ENCODE measurements at places on chromosomes 2 and 18. TPM values are rescaled to one million over a fixed set of nuclear protein-coding genes. Genes with fewer than 3 reads are reported as not detected.
A peak's percentile ranks its signal among the peaks of the same experiment; 100 is the strongest.

DNA sequence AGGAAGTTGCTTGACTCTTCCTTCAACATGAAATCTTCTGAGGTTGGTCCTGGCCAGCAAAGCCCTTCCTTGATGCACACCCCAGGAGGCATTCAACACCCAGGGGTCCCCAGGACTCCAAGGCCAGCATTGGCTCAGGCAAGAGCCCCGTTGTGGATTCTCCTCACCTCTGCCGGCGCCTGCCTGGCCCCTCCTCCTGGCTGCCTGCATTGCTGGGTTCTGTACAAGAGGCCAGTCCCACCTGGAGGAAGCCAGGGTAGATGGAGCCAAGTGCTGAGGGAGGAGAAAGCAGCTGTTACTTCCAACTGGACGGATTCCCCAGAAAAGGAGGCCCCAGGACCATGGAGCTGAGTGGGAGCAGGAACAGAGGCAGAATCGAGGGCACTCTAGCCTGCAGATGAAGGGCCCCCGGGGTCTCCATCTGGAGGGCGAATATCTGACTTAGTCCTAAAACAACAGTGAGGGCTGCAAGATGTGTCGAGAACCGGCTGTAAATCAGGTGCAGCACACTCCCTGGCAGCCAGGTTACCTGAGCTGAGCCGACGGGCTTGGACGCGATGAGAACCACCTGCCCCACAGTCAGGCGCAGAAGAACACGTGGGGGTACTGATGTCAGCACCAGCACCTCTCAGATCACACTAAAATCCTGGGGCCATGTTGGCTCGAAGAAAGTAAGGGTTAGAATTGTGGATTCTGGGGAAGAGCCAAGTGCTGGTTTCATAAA lies 399.6 kb upstream of the SALL3 start:
- no peak for DNase-seq
- no peaks in the 10 kb centered on the region for H3K27me3 ChIP-seq
- H3K4me1 ChIP-seq = no peaks in the 10 kb centered on the region
- no peaks in the 10 kb centered on the region for H3K36me3 ChIP-seq
- no peak overlapping the region for H3K4me3 ChIP-seq

DNA sequence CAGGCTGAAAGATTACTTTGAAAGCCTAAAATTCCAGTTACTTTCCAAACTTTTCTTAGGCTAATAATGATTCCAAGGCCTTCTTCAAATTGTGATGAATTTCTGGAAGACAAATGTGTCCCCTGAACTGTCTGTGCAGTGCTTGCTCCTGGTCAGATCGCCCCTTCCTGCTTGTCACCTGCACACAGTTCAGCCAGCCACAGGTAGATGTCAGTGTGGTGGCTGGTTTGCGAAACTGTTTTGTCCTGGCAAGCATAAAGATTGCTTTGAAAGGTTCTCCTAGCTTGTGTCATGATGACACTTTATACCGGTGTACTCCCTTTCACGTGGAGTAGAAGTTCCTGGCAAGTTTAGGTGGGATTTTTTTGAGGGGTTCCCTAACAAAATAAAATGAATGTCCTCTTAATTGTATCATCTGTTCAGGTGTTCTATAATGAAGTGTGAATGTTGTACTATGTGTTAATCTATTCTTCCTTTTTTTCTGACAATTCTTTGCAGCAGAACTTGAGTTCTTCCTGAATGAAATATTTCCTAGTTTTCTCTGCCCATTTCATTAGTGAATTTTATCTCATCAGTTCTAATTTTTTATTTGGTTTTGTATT lies 298.8 kb downstream of the ZNF407 start:
- H3K36me3 ChIP-seq = no peaks in the 10 kb centered on the region
- H3K4me1 ChIP-seq = no peaks in the 10 kb centered on the region
- no peaks in the 10 kb centered on the region for H3K27me3 ChIP-seq
- no peak overlapping the region for H3K4me3 ChIP-seq

DNA sequence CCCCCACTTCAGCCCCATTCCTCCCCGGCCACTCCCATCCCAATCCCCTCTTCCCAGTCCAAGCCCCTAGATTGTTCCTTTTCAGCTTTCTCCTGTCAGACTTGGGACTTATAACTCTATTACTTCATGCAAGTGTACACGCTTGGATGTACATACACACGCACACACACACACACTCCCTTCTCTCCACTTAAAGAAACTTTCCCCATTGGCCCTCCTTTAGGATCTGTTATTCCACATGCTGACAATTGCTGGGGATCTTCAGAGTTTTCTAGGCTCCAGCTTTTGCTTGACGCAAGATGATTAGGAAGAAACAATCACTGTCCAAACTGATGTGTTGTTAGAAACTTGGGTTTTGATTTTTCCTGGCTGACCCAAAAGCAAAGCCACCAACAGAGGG lies 75.4 kb downstream of the CDK15 start:
- DNase-seq = no peak
- no peak overlapping the region for H3K27ac ChIP-seq
- no peaks in the 10 kb centered on the region for H3K27me3 ChIP-seq
- H3K4me3 ChIP-seq = no peak overlapping the region
- peaks cover 30% of the 10 kb centered on the region for H3K4me1 ChIP-seq
- no peaks in the 10 kb centered on the region for H3K36me3 ChIP-seq

GRCh38 chr2:196459539-196459938 lies 180.0 kb upstream of the CCDC150 start:
- no peaks in the 10 kb centered on the region for H3K27me3 ChIP-seq
- H3K36me3 ChIP-seq = no peaks in the 10 kb centered on the region
- DNase-seq = no peak
- no peak overlapping the region for H3K27ac ChIP-seq
- no peaks in the 10 kb centered on the region for H3K4me1 ChIP-seq

GRCh38 chr2:52695731-52696130 lies 1071.9 kb upstream of the CHAC2 start:
- no peak overlapping the region for H3K27ac ChIP-seq
- H3K4me1 ChIP-seq = no peaks in the 10 kb centered on the region
- H3K36me3 ChIP-seq = no peaks in the 10 kb centered on the region

DNA sequence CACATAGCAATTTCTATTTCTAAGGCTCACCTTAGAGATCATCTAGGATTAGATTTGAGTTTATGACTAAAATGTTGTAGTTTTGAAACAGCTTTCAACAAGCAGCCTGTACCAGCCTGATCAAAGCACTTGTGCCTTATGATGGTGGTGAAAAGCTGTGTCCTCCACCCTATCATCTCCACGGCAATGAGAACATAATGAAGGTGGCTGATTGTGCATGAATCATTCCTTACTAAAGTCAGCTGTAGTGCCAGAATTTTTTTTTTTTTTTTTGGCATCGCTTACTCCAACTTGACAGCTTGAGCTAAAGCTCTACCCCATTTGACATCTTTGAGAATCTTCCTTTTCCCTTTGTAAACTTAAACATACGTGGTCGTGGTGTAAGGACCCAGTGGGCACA lies 86.0 kb downstream of the DCC start:
- H3K4me3 ChIP-seq = no peak overlapping the region
- H3K36me3 ChIP-seq = no peaks in the 10 kb centered on the region
- H3K27me3 ChIP-seq = no peaks in the 10 kb centered on the region
- no peak overlapping the region for H3K27ac ChIP-seq
- no peaks in the 10 kb centered on the region for H3K4me1 ChIP-seq

- peak overlapping the region; percentile 91 for H3K27ac ChIP-seq
- H3K36me3 ChIP-seq = no peaks in the 10 kb centered on the region
- H3K4me1 ChIP-seq = peaks cover 41% of the 10 kb centered on the region
These were observed 263.6 kb downstream of the DYSF start for GRCh38 chr2:71716697-71717624.

- H3K36me3 ChIP-seq = no peaks in the 10 kb centered on the region
- no peak overlapping the region for H3K4me3 ChIP-seq
- DNase-seq = no peak
- H3K27ac ChIP-seq = no peak overlapping the region
- no peaks in the 10 kb centered on the region for H3K27me3 ChIP-seq
These were observed 221.6 kb downstream of the GBX2 start for GRCh38 chr2:235946590-235946989.

- H3K36me3 ChIP-seq = peaks cover 3% of the 10 kb centered on the region
- H3K4me1 ChIP-seq = no peaks in the 10 kb centered on the region
- no peak overlapping the region for H3K4me3 ChIP-seq
These were observed 3.1 kb upstream of the IAH1 start for GRCh38 chr2:9471206-9471605.

GRCh38 chr2:126657636-126658318 lies 1.8 kb downstream of the GYPC start:
- H3K4me3 ChIP-seq = peak overlapping the region; percentile 79
- DNase-seq = peak; percentile 68
- peaks cover 20% of the 10 kb centered on the region for H3K4me1 ChIP-seq
- peak overlapping the region; percentile 99 for H3K27ac ChIP-seq

DNA sequence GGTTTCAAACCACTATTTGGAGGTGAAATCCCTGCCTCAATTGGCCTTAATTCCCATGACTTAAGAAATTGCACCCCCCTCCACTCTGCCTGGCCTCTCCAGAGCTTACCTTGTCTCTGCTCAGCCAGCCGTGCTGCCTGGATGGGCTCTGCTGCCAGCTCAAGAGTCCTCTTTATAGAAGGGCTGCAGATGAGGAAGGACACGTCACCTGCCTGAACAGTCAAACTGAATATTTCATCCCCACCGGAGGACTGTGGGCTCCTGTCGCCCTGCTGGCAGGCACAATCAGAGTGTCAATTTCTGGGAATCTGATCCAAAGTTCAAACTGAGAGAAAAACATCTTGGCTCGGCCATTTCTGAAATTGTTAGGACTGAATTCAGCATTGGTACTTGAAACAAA lies at the start of gene OTOS:
Gene OTOS (minus strand): TSS at position 148 of the 400 bp plus-strand sequence. CDS start 332 bp downstream, outside the sequence.
- H3K36me3 ChIP-seq = no peaks in the 10 kb centered on the region
- H3K4me1 ChIP-seq = no peaks in the 10 kb centered on the region
- H3K27me3 ChIP-seq = no peaks in the 10 kb centered on the region
- DNase-seq = no peak
- no peak within 1 kb of the TSS for H3K27ac ChIP-seq

DNA sequence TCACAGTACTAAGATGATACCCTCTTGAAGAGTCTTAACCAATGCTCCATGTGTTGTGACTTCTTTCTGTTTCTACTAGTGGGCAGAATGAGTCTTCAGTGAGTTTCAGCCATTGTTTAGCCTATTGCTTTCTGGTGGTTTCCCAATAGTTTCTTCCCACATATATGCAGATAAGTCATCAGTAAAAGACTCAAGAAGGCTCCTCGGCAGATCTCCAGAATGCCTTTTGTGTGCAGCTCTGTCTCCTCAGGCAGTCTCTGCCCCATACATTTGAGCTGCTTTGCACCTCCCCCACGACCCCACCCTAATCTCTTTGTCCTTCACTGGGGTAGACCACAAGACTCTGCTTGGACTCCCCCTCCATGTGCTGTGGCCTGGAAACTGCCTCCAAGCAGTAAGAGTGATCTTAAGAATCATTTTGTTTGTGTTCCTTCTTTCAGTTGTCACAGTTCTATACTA lies 71.6 kb upstream of the CHRNA1 start:
- H3K27me3 ChIP-seq = no peaks in the 10 kb centered on the region
- H3K4me1 ChIP-seq = no peaks in the 10 kb centered on the region
- DNase-seq = no peak
- H3K27ac ChIP-seq = no peak overlapping the region
- H3K36me3 ChIP-seq = no peaks in the 10 kb centered on the region
- H3K4me3 ChIP-seq = no peak overlapping the region

DNA sequence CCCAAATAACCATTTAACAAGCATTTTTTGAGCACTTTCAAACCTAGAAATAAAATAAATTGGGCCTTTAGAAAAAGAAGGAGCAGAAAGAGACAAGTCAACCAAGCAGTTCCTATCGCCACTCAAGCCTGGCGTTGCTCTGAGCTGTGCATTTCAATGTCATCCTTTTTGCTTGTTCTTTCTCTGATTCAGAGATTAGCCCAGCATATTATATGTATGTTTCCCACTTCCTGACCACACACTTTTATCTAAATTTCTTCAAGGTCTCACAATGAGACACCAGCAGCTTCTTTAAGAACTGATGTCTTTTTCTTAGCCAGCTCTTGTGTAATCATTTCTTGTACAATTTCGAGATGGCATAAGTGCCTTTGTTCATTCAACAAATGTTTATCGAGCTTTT lies 344.5 kb upstream of the ID2 start:
- H3K27me3 ChIP-seq = no peaks in the 10 kb centered on the region
- H3K4me1 ChIP-seq = no peaks in the 10 kb centered on the region
- H3K36me3 ChIP-seq = no peaks in the 10 kb centered on the region

- no peak for DNase-seq
- peak overlapping the region; percentile 31 for H3K27ac ChIP-seq
- H3K27me3 ChIP-seq = no peaks in the 10 kb centered on the region
- H3K36me3 ChIP-seq = peaks cover 36% of the 10 kb centered on the region
- peaks cover 14% of the 10 kb centered on the region for H3K4me1 ChIP-seq
These were observed 2.1 kb downstream of the GPBAR1 start for GRCh38 chr2:218262631-218263586.

GRCh38 chr2:190965580-190966222 lies 48.3 kb downstream of the STAT1 start:
- DNase-seq = no peak
- no peak overlapping the region for H3K27ac ChIP-seq
- H3K4me3 ChIP-seq = no peak overlapping the region
- H3K4me1 ChIP-seq = no peaks in the 10 kb centered on the region

GRCh38 chr2:128396500-128396891 lies 77.8 kb upstream of the HS6ST1 start:
- H3K36me3 ChIP-seq = no peaks in the 10 kb centered on the region
- no peak overlapping the region for H3K4me3 ChIP-seq
- no peak overlapping the region for H3K27ac ChIP-seq

DNA sequence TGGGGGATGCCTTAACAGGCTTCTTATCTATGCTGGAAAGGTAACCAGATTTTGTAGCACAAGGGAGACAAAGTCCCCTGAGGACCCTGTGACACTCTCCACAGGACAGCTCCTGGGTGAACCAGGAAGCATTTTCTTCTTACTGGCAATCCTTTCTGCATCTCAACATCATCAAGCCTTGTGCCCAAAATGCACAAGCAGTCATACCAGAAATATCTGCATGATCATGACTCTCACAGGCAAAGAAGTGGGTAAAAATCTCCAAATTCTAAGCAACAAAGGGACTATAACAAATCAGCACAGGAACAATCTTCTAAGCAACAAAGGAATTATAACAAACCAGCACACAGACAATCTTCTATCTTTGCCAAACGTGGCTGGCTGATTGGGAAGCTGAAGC lies 99.1 kb upstream of the CD226 start:
- H3K27me3 ChIP-seq = no peaks in the 10 kb centered on the region
- no peaks in the 10 kb centered on the region for H3K4me1 ChIP-seq
- no peak overlapping the region for H3K4me3 ChIP-seq
- peaks cover 5% of the 10 kb centered on the region for H3K36me3 ChIP-seq
- H3K27ac ChIP-seq = no peak overlapping the region

DNA sequence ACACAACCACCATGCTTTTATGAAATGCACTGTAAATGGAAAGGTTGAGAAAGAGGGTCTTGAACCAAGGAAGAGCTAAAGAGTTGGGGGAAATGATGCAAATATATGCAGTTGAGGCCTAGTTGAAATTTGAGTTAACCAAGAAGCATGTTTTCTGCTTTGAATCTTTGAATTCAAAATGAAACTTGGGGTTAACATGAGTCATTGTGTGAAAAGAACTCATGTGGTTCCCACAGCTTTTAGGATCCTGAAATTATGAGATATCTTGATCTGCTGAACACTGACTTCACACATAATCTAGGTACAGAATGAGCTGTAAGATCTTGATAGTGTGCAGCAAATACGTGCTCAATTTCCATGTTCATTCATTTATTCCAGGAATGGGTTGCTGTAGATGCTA lies 422.9 kb upstream of the TRIB2 start:
- no peaks in the 10 kb centered on the region for H3K27me3 ChIP-seq
- no peaks in the 10 kb centered on the region for H3K36me3 ChIP-seq
- H3K4me1 ChIP-seq = no peaks in the 10 kb centered on the region
- no peak overlapping the region for H3K4me3 ChIP-seq

Gene NEURL3
- not detected for total RNA-seq

Gene CTDP1
- total RNA-seq = 31.7 TPM

Gene NIFK
- total RNA-seq = 31.9 TPM

Gene SLC9A4
- not detected for total RNA-seq

Gene CYP1B1
- total RNA-seq = 148 TPM

Gene LOXHD1
- not detected for total RNA-seq

Gene TMEFF2
- not detected for total RNA-seq

Gene HOXD4
- 13.6 TPM for total RNA-seq

Gene SPRED2
- total RNA-seq = 18.5 TPM

Gene CIB4
- not detected for total RNA-seq

Gene IL36RN
- not detected for total RNA-seq
